HFFc6 (cell line): ENCODE measurements at places on chromosomes 16 and 17.

- DNase-seq = no peak
These were observed 43.1 kb upstream of the GSG1L start for GRCh38 chr16:28106467-28107215.

- DNase-seq = no peak
These were observed 123.1 kb downstream of the OR1D5 start for GRCh38 chr17:2940352-2940751.

DNA sequence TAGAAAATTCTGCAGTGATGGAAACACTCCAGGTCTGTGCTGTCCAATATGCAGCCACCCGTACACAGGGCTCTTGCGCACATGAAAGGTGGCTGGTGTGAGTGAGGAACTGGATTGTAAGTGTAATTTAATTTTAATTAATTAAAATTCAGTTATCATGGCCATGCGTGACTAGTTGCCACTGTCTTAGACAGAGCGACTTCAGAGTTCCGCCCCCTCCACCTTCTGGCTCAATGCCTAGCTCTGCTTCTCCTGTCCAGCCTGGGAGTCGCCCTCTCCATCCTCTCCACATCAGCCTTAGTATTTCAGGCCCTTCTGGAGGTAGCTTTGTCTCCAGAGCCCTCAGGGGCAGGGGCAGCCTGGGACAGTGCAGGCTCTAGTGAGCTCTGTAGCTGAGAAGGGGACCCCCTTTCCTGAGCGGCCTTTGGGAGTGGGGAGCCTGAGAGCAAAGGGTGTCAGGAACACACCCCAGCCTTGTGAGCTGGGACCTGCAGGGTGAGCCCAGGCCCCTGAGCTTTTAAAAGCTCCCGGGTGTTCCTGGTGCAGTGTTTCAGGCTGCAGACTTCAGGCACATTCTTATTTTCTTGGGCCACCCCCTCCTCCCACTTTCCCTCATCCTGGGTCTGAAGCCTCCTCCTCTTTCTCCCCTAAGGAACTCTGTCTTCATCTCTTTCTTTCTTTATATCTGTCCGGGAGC is 99.4 kb downstream of the IRF8 start:
- no peak for DNase-seq

DNA sequence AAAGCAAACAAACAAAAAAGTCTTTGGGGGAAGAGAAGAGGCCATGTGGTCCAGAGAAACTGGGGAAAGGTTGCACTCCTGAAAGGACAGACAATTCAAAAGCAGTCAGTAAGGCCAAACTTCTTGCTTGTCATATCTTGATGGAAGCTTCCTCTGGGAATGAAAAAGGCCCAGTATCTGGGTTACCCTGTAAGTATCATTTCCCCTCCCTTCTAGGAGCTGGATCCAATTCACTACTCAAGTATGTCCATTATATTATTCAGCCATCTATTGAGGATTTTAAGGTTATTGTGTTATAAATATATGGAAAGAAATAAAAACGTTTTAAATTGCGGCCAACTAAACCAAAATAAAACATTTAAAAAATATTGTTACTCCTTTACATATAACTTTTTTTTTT is 26.0 kb upstream of the MON1B start:
- DNase-seq = no peak
